ENCODE measurements at places on chromosomes 11 and 22.
A peak's percentile ranks its signal among the peaks of the same experiment; 100 is the strongest.

- DNase-seq = no peak
Observed at GRCh38 chr11:559020-559620, 1.4 kb downstream of the LMNTD2 start.

- DNase-seq = no peak
Observed at GRCh38 chr11:121456816-121457431, 4.2 kb upstream of the SORL1-AS1 start.

- no peak for DNase-seq
Observed at GRCh38 chr22:28411125-28411524, 268.5 kb downstream of the TTC28 start.

DNA sequence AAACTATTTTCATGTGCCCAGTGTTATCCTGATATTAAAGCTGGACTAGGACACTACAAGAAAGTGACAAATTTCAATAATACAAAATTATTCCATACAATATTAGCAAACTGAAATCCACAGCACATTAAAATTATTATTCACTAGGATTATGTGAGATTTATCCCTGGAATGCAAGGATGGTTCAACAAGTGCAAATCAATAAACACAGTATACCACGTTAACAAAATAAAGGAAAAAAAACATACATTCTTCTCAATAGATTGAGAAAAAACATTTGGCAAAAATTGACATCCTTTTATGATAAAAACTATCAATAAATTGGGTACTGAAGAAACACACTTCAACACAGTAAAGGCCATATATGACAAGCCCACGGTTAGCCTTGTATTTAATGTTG is 1758.2 kb upstream of the RAG2 start:
- no peak for DNase-seq

DNA sequence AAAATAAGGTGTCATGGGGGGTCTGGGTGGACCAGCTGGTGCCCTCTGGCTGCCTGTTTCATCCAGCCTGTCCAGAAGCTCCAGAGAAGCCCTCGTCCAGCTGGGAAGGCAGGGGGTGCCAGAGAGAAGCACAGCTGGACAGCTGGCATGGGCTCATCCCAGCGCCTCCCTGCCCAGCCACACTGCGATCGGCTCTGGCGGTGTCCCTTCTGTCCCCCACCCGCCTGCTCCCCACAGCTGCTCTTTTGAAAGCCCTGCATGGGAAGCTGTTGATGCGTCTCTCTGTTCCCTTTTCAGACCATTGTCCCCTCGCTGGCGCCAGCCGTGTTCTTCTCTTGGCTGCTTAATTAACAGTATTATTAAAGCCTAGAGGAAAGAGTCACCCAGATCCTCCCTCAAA is 86.5 kb downstream of the MN1 start:
- DNase-seq = peak; percentile 89

- DNase-seq = no peak
Observed at GRCh38 chr22:29732883-29733282, 13.1 kb downstream of the CABP7 start.

DNA sequence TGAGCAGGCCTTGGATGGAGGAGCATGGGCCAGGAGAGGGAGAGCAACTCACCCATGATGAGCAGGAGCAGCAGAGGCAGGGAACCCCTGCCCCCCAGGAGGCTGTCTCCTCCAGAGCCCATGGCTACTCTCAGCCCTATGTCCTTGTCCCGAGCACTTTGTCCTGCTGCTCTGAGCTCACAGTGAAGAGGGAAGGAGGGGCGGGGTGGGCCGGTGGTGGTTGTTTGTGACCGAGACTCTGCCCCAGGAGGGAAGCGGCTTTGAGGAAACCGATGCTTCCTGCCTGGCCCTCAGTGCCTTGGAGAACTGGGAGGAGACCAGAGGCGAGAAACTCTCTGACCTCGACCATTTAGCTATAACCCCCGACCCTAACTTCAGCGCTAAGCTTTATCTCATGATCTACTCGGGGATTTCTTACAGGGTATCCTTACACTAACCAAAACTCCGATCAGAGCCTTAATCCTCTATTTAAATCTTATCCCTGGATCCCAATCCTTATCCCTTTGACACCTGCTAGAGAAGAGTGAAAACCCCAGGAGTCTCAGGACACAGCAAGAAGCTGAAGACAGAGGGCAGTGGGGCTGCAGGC is at the start of gene ROBO4:
Gene ROBO4, minus strand, starts transcription at position 192 of the 589 bp plus-strand sequence. Its CDS starts 70 bp downstream, at position 122.
- DNase-seq = no peak

DNA sequence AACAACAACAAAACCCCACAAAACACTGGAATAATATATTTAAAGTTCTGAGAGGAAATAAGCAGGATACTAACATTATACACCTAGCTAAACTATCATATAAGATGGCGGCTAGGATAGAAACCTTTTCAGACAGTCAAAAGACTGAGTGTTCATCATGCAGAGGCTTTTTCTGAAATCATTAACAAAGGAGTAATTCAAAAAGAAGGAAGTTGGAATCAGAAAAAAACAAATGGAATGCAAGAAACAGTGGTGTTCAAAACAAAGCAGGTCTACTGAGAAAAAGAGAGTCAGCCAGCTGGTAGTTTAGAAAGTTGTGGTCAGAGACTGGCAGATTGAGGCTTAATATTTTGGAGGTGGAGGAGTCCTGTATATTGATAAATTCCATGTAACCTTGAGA is 30.1 kb upstream of the ZBTB44 start:
- DNase-seq = no peak

DNA sequence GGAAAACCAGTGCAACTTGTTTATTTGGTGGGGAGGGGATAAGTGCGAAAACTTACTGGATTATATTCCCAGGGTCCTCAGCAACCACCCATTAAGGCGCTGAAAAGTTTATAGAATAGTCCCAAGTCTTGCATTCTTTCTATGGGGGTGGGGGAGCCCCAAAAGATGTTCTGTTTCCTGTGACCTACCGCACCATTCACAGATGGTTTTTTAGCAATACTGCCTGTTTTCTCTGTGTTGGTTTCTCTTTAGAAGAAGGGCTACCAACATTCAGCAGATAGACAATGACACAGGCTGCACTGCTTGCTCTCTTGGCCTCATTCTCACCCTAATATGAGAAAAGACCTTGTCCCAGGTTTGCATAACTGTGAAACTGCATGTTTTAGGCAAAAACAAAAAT is 86.5 kb downstream of the FAM76B start:
- no peak for DNase-seq

- DNase-seq = no peak
Observed at GRCh38 chr11:36394056-36394455, 98.0 kb downstream of the PRR5L start.

GRCh38 chr11:29129844-29130243 is 887.0 kb downstream of the KCNA4 start:
- DNase-seq = no peak

DNA sequence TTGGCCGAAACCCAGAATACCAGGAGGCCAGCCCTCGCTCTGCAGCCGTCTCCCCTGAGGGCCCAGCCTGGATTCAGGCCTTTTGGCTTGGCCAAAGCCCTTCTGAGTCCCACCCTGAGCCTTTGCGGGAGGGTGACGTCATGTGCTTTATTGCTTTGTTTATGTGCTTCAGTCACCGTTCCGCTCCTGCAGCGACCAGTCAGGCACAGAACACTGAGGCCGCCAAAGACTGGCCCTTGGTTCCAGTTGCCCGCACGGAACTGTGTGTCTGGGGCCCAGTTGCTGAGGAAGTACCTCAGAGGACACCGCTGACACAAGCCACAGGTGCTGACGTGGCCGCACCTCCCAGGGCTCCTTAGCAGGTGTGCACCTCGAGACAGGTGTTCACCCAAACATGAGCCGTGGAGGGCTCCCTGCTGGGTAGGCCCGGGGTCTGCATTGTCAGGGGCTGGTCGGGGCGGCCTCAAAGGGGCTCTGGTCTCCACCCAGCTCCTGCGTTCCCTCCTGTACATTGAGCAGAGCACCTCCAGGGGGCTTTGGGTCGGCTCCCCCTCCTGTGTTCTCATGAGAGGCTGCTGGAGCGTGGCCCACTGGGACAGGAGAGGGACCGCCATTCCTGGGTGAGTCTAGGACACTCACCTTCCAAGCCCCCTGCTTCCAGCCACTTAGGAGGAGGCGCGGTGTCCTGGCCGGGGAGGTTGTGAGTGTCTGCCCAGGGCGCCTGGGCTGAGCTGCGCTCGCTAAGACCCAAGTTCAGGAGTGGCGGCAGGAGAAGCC is 376.8 kb downstream of the TBC1D22A start:
- no peak for DNase-seq

- peak; percentile 58 for DNase-seq
Observed at GRCh38 chr11:67055812-67056211, 835 bp upstream of the RHOD start.

DNA sequence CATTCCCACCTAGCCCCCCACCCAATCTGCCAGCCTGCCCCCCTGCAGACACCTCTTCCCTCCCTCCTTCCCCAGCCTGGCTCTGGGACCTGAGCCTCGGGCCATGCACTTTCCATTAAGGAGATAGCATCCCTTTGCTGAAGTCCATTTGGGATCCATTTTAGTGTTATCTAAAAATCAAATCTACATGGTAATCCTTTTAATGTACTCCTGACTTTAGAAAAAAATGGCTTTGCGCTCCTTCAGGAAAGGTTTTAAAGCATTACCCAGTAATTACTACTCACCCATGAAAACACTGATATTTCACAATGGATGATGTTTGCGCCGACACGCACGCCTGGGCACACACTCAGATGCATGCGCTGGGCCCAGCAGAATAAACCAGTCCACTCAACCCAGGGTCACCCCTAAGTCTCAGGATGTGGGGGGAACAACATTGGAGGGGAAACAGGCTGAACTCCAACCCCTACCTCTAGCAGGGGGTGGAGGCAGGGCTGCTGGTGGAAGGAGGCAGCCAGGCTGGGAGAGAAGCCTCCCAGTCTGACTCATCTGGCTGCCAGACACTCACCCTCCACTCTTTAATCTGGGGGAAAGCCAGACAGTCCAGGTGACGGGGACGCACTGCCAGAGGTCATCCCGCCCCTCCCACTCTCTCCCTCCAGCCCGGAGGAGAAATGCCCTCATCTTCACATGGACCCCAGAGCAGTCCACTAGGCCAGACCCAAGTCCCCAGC is 29.8 kb downstream of the LMO1 start:
- DNase-seq = no peak

DNA sequence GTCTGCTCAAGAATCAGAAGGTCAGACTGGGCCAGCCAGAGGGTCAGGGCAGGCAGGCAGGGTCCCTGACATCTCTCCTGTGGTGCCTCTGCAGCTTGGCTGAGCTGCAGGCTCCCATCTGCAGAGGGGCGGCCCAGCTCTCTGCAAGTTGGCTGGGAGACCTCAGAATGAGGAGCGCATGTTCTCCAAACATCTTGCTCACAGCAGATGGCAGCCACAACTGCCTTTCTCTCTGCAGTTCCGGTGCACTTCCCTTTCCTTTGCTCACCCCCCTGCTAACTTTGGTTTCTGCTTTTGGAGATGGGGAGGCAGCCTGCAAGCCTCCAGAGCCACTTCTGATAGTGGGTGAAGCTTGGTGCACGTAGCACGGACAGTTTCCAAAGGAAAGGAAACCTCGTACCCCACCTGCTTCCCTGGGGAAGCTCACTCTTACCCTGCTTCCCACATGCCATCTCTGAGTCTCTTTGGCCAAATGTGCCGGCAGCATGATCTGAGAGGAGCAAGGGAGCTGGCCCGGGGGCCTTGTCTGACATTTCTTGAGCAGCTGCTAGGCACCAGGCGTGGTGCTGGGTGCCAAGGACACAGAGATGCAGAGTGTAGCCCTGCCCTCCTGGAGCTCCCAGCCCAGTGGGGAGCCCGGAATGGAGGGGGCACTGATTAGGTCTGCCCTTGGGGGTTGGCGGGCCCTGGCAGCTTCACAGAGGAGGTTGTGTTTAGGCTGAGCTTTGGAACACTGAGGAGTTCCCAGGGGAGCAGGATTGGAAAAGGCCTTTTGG is 18.2 kb downstream of the DAGLA start:
- DNase-seq = no peak

DNA sequence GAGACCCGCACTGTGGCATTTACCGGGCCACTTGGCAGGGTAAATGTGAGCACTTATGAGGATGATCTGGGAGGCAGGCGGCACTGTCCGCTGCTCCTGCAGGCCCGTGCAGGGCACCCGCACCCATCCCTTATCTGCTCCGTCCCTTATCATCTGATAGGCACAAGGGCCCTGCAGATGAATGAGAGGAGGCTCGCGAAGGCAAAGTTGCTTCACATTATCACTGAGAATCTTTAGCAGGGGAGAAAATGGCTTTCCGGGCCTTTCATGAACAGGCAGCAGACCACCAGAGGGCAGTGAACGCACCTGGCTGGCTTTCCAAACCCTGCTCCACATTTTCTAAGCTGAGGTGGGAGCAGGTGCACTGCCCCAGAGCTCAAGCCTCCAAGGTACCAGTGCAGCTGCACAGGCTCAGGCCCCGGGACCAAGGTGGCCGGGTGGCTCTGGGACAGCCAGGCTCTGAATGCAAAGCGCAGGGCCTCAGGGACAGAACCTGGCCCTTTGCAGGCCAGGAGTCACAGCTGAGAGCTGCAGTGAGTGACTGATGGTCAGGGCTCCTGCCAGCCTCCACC is 165.6 kb downstream of the SHANK2 start:
- no peak for DNase-seq

GRCh38 chr22:44464000-44464399 is 34.0 kb downstream of the RTL6 start:
- no peak for DNase-seq

DNA sequence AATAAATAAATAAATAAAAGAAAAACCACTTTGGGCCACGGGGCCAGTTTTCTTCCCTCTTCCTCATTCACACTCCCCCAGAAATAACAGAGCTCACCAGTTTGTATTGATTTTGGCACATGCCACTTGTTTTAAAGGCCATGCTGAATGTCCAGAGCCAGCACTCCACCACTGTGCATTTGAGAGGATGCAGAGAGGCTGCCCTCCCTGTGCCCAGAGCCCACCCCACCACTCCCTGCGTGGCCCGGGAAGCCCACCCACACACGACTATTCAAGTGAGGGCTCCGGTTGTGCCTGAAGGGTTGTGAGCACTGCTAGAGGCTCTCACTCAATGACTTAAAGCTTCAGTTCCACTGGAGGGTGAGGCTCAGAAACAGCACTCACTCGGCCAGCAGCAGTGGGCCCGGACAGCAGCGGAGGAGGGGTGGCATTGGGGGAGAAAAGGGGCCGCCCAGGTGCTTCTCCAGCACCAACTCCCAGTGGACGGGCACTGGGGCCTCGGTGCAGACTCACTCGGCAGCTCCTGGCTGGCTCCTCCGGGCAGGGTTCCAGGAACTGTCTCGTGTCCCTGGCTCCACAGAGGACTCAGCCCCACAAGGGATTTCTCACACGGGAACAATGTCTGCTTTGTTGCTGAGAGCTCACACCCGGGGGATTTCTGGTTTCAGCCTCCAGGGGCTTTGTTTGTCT is 112.7 kb downstream of the SHANK2 start:
- DNase-seq = peak; percentile 93

- DNase-seq = no peak
Observed at GRCh38 chr11:112392904-112393303, 132.2 kb upstream of the PLET1 start.

DNA sequence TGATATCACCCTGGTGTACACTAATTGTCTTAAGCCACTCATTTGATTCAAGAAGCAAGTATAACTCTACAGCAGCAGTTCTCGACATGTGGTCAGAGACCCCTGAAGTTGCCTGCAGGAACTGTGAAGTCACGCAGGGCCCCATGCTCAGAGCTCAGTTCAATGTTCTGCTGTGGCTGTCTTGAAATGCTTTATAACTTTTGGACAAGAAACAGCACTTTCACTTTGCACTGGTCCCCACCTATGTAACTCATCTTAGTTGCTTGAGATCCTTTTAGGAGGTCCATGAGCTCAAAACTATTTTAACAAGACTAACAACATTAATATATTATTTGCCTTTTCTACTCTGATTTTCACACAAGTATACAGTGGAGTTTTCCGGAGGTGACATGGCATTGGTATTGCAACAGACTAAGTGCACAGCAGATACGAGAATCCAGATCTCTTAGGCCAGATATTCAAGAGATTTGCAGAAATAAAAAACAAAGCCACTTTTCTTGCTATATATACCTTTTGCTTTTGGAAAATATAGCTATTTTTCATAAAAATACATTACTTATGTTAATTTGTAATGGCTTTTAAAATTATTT is 64.8 kb downstream of the PRR5L start:
- no peak for DNase-seq
